ENCODE measurements at places on chromosomes 7 and 10.
A peak's percentile ranks its signal among the peaks of the same experiment; 100 is the strongest.

DNA sequence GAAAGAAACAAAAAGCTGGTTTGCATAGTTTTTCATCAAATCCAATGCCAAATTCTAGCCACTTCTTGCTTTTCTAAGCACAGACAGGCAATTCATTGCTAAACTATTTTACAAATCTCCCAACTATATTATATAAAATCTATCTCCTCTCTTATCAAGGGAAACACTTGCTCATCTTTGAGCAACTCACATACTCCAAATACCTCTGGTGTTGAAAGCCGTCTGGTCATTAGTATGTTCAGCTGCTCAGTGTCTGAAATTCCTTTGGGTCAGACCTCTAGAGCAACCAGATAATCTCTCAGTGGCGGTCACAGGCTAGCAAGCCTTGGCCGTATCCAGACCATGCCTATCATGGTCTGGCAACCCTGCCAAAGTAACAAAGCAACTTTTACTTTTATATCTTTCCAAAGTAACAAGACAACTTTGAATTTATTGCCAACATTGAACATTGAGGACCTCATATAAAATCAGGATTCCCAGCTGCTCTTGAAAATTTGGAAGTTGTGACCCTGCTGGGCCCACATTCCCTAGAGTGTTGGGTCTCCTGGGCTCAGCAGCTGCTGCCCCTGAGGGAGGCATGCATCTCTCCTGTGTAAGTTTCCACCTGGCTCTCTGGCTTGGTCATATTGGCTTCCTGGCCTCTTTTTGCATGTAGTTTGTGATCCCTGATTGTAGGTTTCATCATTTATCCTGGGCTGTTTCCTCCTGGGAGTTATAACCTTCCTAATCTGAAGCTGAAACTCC, 56.8 kb upstream of the LANCL2 start:
- no peak for DNase-seq

DNA sequence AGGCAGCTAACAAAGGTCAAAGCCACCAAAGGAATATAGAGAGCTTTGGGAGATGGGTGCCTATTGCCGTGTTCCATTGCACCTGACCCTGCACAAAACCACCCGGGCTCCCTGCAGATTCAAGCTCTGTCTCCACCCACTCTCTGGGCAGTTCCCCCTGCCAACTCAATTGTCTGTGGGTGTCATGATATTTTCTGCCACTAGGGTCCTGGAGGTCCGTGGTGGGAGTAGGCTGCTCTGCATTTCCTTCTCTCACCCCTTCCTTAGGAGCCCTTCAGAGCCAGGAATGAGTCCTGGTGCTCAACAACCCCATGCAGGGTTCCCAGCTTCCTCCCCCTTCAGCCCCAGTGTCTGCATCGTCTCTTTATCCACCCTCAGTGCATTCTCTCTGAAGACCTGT, 34.1 kb downstream of the PNLIPRP2 start:
- DNase-seq: no peak

GRCh38 chr10:127337801-127338200, 141.4 kb upstream of the INSYN2A start:
- no peak for DNase-seq

- DNase-seq: no peak
Measured at GRCh38 chr7:143987513-143987912, 12.6 kb upstream of the OR6B1 start.

GRCh38 chr10:1255118-1255517, 198.9 kb downstream of the WDR37 start:
- DNase-seq: no peak

- no peak for DNase-seq
Measured at GRCh38 chr7:158394936-158395335, 192.7 kb downstream of the PTPRN2 start.

GRCh38 chr10:89563861-89564478, 28.6 kb upstream of the SLC16A12 start:
- DNase-seq: no peak

GRCh38 chr7:50342616-50343114, 38.1 kb downstream of the IKZF1 start:
- peak; percentile 54 for DNase-seq

Data from activated gamma-delta T cell (primary cell).